ENCODE measurements at places on chromosomes 11 and 22.
A peak's percentile ranks its signal among the peaks of the same experiment; 100 is the strongest.

DNA sequence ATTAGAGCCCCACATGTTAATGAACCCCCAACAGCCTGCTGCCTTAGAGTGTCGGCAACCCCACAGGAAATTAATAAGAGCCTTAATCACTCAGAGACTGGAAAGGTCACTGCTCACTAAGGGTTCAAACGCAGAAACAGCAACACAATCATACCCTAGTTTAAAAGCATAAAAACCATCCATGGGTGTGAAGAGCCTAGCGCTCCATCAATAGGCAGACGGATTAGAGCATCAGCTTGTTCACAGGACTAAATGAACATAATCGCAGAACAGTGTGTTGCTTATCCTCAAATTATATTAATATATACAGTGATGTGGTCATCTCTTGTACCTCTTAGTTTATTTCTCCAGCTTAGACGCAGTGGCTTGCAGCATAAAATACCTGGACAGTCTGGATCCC lies 720.7 kb downstream of the OPCML start:
- no peak for DNase-seq

GRCh38 chr11:61195719-61196118 lies 7.6 kb upstream of the PGA3 start:
- DNase-seq: no peak

GRCh38 chr11:75384438-75385080 lies 14.8 kb upstream of the RPS3 start:
- peak; percentile 82 for DNase-seq

DNA sequence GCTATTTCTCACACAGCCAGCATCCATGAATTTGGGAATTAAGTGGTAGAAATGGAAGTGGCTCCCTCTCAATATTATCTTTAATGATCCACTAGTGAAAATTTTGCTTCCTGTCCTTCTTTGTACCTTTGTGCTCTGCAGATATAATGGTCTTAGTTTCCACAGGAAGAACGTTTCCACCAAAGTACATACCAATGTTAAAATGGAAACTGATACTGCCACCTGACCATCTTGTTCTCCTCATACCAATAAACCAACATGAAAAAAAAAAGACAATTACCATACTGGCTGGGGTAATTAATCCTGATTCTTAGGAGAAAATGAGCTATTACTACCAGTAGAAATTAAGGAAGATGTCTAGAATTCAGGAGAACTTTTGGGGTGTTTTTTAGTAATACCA lies 32.3 kb downstream of the C11orf65 start:
- no peak for DNase-seq

DNA sequence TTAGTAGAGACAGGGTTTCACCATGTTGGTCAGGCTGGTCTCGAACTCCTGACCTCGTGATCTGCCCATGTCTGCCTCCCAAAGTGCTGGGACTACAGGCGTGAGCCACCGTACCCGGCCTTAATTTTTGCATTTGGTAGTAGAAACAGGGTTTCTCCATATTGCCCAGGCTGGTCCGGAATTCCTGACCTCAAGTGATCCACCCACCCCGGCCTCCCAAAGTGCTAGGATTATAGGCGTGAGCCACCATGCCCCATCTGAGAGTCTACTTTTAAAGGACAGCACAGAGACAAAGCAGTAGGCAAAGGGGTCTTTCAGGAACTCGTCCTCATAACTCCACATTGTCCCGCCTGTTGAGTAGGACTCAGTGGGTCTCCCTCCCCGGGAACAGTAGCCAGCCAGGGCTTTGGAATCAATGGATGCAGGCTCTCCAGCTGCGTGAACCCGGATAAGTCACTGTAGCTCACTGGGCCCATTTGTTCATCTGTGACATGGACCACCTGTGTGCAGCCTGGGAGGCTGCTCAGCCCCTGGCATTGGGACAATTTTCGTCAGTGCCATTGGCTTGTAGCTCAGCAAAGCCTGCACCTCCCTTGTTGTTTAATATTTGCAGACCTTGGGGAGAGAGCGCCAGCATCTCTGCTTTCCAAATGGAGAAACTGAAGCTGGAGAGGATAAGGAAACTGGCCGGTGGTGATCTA lies 86.1 kb downstream of the ARHGAP8 start:
- no peak for DNase-seq

GRCh38 chr11:82507288-82507687 lies 226.4 kb downstream of the FAM181B start:
- no peak for DNase-seq

- no peak for DNase-seq
Measured at GRCh38 chr11:9017773-9018172, 14.0 kb upstream of the NRIP3 start.

- no peak for DNase-seq
Measured at GRCh38 chr22:19109198-19110063, 12.8 kb downstream of the DGCR2 start.

DNA sequence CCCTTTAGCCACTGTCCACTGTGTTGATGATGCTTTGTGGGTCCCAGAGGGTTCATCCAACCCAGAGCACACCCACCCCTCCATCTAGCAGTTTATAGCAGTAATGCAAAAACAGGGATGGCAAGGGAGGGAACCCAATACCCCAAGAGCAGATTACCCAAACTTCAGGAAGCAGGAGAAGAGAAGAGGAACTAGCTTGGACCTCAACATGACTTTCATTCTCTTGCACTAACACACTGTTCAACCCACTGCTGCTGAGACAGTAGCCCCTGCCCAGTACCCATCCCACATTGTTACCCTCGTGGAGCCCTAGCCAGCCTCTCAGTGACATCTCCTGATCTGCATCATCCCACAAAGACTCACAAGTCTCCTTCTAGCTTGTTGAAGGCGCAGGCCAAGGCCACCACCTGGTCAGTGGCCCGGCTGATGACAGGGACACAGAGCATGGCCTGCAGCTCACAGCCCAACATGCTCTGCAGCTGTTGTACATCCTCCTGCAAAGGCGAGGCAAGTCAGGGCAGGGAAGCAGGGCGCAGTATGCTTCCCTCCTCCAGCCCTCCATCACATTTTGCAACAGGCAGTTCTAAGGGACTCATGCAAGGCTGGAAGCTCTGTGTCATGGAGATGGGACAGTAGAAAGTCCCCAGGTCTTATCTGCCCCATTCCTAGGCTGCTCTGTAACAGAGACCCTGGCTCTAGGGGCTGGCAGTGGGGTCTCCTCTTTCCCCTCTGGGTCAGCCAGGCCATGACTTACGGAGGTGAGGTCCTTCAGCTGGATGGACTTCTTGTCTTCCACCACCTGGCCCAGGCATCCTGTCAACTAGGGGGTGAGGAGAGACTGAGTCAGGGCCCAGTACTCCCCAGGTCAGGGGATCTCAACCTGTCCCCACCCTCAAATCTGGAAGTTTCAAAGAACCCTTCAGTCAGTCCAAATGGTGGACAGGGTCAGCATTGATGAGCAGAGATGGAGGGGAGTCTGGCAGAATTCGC lies 85.5 kb downstream of the PDE2A start:
- DNase-seq: no peak

GRCh38 chr11:67561971-67562619 lies 21.5 kb upstream of the GSTP1 start:
- no peak for DNase-seq

DNA sequence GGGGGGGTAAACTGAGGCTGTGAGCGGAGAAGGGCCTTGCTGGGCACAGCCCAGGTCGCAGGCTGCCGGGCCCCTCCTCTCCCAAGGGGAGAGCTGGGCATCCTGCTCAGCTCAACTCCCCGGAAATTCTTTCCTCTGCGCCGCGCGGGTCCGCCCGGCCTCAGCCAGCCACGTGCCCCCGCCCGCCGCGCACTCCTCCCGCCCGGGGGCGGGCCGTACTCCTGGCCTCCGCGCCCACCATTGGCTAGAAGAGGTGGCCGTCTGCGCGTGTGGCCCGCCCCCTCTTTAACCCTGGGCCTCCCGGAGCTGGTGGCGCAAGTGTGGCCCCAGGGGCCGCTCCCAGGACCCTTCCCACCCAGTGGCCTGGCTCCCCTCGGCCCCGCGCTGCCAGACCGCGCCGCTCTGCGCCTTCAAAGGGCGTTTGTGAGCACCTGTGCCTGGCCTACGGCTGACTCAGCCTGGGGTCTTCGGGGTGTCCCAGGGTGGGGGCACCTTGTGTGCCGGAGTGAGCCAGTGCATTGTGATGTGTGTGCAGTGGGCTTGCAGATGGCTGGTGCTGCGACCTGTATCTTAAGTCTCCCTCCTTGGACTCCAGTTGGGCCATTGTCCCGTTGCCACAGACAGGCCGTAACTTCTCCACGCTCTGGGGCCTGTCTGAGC lies 2.0 kb downstream of the MRGPRF start:
- DNase-seq: peak; percentile 7

- DNase-seq: no peak
Measured at GRCh38 chr22:16974298-16975084, 33.5 kb downstream of the GAB4 start.

DNA sequence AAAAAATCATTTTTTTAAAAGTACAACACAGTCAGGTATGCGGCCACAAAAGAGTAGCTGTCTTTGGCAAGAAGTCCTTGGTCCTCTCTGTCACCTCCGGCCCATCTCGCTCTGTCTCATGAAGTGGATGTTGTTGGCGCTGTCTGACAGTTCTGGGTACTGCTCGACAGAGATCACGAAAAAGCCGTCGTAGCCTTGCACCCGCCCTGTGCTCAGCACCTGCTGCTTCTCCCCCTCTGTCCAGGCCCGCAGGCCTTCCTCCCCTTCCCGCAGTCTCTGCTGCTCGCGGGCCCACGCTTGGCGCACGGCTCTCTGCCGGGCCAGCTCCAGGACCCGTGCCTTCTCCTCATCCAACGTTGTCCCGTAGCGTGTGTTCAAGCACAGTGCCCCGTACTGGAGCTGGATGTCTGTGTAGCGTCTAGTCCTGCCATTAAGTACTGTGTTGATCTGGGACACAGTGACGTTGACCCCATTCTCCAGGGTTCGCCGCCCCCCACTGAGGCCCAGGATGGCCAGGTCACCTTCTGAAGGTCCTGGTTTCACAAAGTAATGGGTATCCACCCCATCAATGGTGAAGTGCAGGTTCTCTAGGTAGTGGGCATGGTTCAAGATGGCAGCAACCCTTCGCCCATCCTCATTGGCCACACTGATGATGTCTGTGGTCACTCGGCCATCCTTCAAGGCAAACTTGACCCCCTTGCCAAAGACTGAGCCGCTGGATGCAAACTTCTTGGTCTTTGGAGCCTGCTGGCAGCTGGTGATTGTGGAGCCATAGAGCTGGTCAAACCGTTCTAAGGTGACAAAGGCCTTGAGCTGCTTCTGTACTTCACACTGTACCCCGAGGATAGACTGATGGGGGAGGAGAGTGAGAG lies 83.5 kb upstream of the NARS2 start:
- DNase-seq: no peak

- no peak for DNase-seq
Measured at GRCh38 chr11:95044010-95044409, 5.2 kb upstream of the KDM4F start.

DNA sequence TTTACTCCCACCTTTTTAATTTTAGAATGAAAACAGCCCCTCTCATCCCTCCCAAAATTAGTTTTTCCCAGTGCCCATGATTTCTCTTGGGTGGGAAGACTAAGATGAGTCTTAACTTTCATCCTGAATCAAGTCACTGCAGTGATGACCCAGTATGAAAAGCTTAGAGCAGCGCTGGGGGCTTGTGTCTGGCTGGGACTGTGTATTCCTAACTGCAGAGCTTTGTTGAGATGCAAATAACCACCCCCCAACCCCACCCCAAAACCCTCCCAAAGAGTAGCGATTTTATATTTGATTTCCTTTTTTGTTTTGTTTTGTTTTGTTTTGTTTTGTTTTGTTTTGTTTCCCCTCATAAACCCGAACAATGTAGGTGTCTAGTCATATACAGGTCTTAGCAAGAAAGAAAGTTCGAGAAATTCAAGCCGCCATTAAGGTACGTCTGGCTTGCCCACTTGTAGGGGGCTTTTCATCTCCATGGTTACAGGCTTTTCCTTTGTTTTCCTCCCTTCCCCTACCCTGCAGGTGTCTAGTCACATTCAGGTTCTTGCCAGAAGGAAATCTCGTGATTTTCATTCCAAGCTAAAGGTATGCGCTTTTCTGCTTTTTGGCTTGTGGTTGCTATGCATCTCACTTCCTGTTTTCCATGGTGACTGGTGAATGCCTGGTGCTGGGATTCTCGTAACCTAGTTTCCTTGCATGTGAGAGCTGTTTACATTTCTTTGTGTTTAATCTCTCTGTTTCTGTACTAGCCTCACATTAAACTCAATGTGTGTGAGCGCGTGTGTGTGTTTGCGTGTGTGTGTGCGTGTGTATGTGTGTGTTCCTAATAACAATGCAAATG lies 144.6 kb upstream of the RASSF10 start:
- no peak for DNase-seq

- DNase-seq: no peak
Measured at GRCh38 chr22:37165940-37166674, 16.4 kb upstream of the IL2RB start.

Measured in activated T-cell treated with anti-CD3 and anti-CD28 coated beads for 1 hour (primary cell).